A549 treated with AZD2906 at 1 μM for 4 hours (cell line): ENCODE measurements at places on chromosomes 5 and 9. TPM values are rescaled to one million over a fixed set of nuclear protein-coding genes. Genes with fewer than 3 reads are reported as not detected.

The TIGD6 gene
- total RNA-seq = 5.0 to 6.1 TPM (median 5.3 TPM) in 5 replicates

The CNTNAP3B gene
- total RNA-seq = 14.4 to 18.0 TPM (median 15.0 TPM) in 5 replicates

The PRR16 gene
- 0.05 to 0.10 TPM in 2 of 5 replicates, not detected in the others for total RNA-seq

The C9orf153 gene
- 0.05 to 0.39 TPM (median 0.20 TPM) in 4 of 5 replicates, not detected in the other for total RNA-seq

The LRRC70 gene
- total RNA-seq = 0.11 to 0.31 TPM (median 0.13 TPM) in 5 replicates
